Renal pelvis (tissue), 12 donors: ENCODE measurements at places on chromosomes 3 and 15. TPM values are rescaled to one million over a fixed set of nuclear protein-coding genes. Genes with fewer than 3 reads are reported as not detected.

The GPR171 gene
- not detected for polyA plus RNA-seq

The LRRC34 gene
- 9.7 TPM for polyA plus RNA-seq

DNA sequence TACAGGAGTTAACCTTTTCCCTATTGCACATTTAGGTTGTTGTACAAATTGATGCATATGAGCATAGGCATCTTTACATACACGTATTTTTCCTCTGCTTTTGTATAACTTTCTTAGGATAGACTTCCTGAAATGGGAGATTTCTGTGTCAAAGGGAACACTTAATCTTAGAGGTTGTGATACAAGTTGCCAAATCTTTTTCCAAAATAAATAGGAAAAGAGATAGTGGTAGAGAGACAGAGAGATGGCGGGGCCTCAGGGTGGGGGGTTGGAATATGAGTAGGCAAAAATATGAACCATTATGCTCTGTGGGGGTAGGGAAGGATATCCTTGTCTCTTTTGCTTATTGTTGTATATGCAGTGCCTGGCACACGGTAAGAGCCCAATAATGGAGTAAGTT, 70.7 kb upstream of the UBE2E1 start:
- DNase-seq = no peak

DNA sequence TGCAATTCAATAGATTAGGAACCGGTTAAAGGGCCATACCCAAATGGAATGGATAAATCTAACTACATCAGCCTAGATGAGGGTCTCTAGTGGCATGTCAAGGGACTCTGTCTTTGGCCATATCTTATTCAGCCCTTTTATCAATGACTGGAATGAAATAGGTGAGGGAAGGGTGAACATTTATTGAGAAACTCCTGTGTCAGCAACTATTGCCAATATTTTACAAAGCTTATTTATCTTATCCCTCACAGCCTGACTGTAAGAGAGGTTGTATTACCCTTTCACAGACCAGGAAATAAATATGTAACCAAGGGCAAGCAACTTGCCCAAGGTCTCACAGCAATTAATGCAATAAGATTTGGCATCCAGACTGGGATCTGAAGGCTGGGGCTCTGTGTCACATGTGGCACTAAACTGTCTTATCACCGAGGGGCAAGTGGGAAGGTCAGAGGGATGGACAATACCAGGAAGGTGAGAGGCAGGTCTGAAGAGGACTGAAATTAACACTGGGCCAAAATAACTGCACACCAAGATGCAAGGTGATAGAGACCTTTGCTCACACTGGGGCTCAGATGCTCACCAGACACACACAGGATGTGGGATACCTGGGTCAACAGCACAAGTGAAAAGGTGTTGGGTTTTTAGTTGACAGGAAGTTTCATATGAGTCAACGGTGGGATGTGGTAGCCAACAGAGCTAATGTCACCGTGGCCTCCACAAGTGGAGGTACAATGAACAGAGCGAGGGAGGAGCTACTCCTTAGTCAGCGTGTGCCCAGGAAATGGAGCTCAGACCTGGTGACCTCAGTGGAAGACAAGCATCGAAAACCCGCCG, 261.3 kb downstream of the RPLP1 start:
- no peak for DNase-seq
